Kidney tubule cell (primary cell): ENCODE measurements at places on chromosomes 2 and 18.

DNA sequence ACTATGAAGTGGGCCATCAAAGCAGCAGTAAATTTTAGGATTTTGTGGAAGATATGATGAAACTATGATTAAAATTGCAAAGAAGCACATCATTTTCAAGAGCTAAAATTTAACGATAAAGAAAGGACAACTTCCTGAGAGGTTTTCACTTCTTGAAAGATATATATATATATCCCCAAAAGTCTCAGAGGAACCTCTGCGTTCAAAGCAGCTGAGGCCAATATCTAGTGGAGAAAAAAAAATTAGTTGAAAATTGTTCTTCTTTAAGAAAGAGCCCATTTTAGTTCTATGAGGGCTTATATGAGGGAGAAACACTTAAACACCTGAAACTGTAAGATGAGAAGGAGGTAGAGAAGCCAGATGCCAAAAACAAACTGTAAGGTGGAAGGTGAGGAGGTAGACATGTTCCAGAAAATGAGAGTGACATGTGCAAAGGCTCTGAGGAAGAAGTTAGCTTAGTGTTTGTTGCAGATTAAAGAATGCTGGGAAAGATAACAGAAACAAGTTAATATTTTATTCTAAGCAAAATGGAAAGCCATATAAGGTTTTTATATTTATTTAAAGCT is 72.9 kb upstream of the VRK2 start:
- DNase-seq: no peak

- DNase-seq: no peak
Measured at GRCh38 chr2:20698916-20699613, 32.1 kb downstream of the GDF7 start.

- DNase-seq: no peak
Measured at GRCh38 chr2:176112375-176113302, 3.9 kb upstream of the HOXD10 start.

- no peak for DNase-seq
Measured at GRCh38 chr2:62034715-62035114, 129.2 kb downstream of the COMMD1 start.

- no peak for DNase-seq
Measured at GRCh38 chr18:8507915-8508705, 101.1 kb upstream of the RAB12 start.

DNA sequence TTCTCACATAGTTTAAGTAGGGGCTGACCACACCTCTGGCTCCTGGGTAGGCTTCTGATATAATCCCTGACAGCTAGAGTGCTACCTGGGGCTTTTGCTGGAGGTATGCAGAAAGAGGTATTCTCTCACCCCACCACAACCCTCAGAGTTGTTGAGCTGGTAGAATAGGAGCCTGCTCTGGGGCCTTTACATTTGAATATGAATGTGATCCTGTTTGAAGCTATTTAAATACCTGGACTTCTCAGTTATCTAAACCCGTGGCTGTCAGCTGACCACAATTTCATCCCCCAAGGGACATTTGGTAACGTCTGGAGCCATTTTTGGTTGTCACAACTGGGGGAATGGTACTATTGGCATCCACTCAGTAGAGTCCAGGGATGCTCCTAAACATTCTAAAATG is 669.1 kb downstream of the SATB2 start:
- DNase-seq: no peak

DNA sequence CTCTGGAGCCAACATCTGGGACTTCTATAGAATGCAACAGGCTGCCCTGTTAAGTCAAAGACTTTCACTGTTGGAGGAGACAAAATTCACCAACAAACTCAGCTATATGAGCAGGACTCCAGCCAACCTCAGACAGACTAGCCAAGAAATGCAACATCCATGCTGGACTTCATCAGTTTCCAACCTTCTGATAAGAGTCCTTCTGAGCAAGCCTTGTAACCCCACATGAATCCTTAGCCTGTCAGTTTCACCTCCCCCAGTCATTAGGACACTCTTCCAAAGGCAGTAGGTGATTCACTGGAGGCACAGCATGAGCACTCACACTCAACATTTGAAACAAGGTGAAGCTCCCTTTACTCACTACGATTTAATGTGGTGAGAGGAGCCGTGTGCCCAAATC is 5.8 kb downstream of the TBC1D8 start:
- DNase-seq: peak; percentile 62

DNA sequence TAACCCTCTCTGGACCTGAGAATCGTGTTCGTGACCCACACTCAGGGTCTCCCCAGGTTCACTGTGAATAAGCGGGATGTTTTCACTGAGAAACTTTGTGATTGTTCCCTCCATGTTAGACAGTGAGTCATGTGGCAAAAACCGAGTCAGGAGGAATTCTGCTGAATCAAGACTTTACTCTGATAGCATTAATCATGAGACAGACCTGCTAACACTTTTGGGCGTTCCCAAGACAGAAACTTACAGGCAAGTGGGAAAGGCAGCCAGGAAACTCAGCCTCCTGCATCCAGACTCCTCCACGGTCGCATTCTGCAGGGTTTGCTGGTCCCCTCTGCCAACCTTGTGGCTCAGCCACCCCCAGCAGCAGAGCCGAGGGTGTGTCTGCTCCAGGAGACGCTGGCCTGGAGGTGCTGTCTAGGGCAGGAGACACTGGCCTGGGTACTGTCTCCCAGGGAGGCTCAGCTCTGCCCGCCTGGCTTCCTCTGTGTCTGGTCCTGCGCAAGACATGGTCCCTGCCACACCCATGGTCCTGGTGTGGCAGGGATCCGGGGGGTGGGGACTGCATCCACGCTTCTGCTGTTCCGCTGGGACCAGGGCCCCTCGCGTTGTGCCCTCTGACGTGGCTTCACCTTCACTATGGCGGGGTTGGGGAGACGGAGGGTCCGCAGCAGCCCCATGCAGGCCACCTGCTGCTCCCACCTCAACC is 177.4 kb downstream of the TWIST2 start:
- peak; percentile 55 for DNase-seq

DNA sequence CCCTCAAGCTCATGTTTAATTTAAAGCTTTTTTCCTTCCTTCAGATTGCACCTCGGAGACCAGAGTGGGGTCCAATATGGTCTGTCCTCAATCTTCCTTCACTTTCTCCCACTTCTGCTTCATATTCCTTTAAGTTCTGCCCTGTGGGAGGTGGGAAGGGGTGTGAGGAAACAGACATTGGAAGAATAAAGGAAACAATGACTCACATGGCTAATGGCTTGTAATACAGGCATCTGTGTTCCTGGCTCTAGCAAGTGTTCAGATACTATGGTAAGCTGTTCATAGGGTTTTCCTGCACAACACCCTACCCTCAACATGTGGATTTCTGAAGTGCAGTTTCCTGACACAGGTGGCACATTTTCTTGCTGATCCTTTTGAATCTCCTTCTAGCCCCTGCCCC is 209.5 kb downstream of the PIK3C3 start:
- peak; percentile 62 for DNase-seq

- no peak for DNase-seq
Measured at GRCh38 chr2:233312874-233313273, 5.3 kb downstream of the SAG start.

DNA sequence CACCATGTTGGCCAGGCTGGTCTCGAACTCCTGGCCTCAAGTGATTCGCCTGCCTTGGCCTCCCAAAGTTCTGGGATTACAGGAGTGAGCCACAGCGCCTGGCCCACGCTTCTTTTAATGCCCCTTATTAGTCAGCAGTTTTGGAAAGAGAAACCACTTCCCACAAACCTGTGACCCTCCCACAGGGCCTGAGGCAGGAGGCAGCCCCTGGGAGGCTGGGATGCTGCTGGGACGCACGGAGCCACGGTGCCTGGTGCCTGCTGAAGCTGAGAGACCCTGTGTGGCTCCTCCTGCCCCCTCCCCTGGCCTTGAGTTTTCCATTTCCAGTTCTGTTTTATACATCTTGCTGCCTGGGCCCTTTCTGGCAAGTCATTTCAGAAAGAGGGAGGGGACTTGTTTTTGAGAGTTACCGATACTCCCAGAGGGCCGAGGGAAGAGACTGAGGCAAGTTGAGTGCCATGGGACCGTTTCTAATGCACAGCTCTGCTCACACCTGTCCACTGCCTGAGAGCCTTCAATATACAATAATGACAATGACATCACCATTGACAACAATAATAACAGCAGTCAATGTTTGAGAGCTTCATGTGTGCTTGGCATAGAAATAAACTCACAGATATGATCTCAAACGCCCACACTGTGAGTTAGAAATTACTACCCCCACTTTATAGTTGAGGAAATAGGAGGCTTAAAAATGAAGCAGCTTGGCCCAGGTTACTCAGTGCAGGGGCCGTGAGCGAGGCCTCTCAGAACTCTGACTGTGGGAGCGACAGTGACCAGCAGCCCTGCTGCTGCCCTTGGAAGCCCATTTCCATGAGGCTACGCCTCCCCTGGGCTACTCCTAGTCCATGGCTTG is 78.1 kb upstream of the YWHAQ start:
- no peak for DNase-seq

DNA sequence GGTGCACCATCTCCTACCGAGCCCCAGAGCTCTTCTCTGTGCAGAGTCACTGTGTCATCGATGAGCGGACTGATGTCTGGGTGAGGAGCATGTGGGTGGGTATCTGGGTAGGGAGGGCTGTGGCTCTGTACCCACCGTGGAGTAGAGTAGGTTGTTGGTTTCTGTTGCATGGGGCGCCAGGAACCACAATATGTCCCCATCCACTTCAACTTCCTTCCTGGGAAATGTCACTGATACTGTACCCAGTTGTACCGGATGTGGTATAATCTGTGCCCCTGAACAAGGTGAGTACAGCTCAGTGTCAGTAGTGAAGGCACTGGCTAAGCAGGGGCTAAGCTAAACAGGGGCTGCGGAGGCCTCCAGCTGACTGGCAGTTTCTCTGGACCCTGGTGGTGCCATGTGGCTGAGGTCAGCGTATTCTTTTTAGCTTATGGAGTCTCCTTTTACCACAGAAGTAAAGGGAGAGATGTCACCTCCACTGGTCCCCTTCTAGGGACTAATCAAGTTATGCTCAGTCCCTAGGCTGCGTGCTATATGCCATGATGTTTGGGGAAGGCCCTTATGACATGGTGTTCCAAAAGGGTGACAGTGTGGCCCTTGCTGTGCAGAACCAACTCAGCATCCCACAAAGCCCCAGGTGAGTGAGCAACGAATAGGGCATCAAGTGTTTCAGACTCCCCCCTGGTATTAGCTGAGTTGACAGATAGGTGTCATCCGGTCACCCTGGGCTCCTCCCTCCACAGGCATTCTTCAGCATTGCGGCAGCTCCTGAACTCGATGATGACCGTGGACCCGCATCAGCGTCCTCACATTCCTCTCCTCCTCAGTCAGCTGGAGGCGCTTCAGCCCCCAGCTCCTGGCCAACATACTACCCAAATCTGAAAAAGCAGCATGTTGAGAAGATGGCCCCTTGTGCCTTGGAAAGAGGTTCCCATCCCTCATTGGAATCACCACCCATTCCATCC is 2.7 kb downstream of the STK16 start:
- DNase-seq: peak; percentile 30

- DNase-seq: no peak
Measured at GRCh38 chr18:66754335-66754734, 150.4 kb upstream of the CDH19 start.

DNA sequence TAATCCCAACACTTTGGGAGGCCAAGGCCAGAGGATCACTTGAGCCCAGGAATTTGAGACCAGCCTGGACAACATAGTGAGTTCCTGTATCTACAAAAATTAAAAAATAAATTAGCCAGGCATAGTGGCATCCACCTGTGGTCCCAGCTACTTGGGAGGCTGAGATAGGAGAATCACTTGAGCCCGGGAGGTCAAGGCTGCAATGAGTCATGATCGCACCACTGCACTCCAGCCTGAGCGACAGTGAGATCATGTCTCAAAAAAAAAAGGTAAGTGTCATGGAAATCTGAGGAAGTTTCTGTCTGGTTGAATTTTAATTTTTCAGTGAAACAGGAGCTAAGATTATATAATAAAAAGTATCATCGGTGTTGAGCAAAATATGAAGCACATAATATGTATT is 2.5 kb upstream of the C2orf15 start:
- DNase-seq: peak; percentile 80

DNA sequence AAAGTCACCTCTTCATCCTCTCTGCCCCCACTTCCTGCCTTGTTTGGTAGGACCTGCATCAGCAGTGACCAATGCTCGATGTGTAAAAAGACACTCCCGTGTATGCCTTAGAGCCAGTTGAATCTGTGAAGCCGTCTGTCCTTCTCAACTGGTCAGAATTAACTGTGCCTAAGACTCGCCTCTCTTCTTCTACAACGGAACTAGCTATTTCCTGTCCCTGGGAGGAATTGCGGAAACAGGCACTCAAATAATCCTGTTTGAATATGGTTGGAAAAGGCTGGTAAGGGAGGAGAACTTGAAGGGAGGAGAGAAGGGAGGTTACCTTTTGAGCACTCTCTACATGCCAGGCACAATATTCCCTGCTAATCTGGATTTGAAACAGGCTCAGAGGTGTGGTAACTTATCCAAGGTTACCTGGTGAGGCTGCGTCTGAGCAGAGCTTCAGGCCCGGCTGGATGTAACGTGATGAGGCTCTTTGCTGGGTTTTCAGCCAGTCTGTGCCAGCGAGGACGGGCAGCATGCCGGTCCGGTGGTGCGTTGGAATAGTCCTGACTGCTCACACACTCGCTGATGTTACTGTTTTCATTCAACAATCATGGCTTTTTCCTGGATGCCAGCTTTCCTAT is 127.0 kb downstream of the FAM168B start:
- DNase-seq: no peak

DNA sequence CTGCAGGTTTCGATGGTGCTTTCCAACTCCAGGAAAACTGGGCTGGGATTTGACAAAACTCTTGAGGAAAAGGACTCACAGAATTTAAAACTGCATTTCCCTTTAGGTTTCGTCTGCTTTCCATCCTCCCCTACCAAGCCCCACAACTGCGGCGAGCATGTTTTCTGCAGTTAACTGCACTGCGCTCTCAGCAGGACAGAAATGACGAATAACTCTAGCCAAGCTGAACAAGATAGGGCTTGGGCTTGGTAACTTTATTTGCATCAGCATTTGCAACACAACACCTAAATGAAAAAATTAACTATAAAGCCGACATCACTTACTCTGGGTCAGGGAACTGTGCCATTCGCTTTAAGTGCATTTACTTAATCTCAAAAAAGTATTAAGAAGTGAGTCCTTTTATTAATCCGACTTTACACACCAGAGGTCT is 669 bp upstream of the PIKFYVE start:
- peak; percentile 63 for DNase-seq

- no peak for DNase-seq
Measured at GRCh38 chr2:30886080-30886479, 78.8 kb upstream of the CAPN13 start.

DNA sequence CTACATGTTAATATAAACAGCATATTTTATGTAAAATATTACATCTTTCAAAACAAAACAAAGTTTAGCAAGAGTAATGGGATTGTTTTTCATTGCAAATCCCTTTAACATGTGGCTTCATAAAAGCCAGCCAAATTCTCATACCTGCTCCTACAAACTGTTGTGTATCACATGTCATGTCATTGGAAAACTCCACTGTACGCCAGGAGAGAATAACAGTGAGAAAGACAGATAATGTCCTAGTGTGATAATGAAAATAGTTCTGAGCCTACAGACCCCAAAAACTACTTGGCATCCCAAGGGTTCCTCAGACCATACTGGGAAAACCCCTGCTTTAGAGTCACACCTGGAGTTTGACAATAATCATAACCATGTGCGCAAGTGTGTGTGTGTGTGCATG is 182.7 kb upstream of the HNRNPA3 start:
- DNase-seq: no peak

GRCh38 chr2:189183170-189183569 is 3.6 kb upstream of the COL5A2 start:
- DNase-seq: no peak
